RPMI7951 (cell line): ENCODE measurements at places on chromosomes 4 and X. TPM values are rescaled to one million over a fixed set of nuclear protein-coding genes. Genes with fewer than 3 reads are reported as not detected.

Gene P2RY8
- 0.20 TPM in 1 of 2 replicates, not detected in the other for total RNA-seq

Gene PAGE5
- 41.0 and 56.8 TPM in 2 replicates for total RNA-seq

Gene MAGEA2
- total RNA-seq: 28.7 and 30.9 TPM in 2 replicates

Gene MAGEH1
- 39.5 and 39.7 TPM in 2 replicates for total RNA-seq

Gene PLAC1
- 0.12 and 0.59 TPM in 2 replicates for total RNA-seq

Gene NAP1L2
- total RNA-seq: 0.36 and 0.39 TPM in 2 replicates

Gene MAGEB2
- 0.72 and 0.78 TPM in 2 replicates for total RNA-seq

Gene TDO2
- 12.1 and 12.9 TPM in 2 replicates for total RNA-seq

Gene GPM6B
- 1.8 and 2.4 TPM in 2 replicates for total RNA-seq

Gene TBC1D9
- 7.2 and 9.9 TPM in 2 replicates for total RNA-seq

Gene DACH2
- total RNA-seq: not detected in 2 replicates

Gene RBM46
- not detected in 2 replicates for total RNA-seq

Gene CENPVL1
- not detected in 2 replicates for total RNA-seq

Gene ZNF732
- 0.10 TPM in 1 of 2 replicates, not detected in the other for total RNA-seq

Gene GAGE13
- 1.4 and 1.8 TPM in 2 replicates for total RNA-seq

Gene CT45A10
- 0.29 and 0.72 TPM in 2 replicates for total RNA-seq

GRCh38 chrX:110228453-110228852, 89.4 kb downstream of the AMMECR1 start:
- DNase-seq: no peak

GRCh38 chr4:77418333-77418732, 187.3 kb upstream of the CXCL13 start:
- peak; percentile 21 for DNase-seq

DNA sequence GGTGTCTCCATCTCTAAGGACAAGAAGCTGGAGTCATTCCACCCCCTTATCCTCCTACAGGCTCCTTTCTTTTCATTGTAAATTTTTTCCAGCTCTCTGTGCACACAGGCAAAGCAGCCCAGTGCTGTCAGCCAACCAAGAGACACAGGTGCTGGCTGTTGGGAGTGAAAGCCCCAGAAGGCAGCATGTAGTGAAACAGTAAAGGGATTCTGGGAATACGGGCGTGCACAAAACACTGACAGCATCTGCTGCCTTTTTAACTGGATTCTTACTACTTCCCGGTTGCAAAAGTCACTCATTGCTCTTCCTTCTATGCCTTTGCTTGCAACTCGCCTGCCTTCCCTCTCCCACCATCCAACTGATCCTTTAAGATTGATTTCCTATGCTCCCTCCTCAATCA, 208.6 kb upstream of the PRPS2 start:
- DNase-seq: no peak

DNA sequence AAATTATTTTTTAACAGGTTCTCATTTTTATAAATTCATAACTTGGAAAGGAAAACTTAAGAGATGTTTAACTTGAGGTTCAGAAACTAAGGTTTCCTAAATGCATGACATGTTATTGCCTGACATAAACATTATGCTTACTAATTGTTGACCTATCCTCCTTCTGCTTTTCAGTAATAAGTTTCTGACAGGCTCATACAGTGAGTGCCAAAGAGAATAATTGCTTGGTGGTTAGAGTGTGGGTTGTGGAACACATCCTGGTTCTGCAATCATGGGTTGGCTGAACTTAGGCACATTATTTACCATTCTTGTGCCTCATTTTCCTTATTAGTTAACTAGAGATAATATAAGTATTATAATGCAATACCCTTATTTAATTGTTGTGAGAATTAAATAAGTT, 56.5 kb downstream of the BMPR1B start:
- DNase-seq: no peak

- no peak for DNase-seq
Measured at GRCh38 chr4:82611982-82612381, 50.2 kb upstream of the TMEM150C start.

DNA sequence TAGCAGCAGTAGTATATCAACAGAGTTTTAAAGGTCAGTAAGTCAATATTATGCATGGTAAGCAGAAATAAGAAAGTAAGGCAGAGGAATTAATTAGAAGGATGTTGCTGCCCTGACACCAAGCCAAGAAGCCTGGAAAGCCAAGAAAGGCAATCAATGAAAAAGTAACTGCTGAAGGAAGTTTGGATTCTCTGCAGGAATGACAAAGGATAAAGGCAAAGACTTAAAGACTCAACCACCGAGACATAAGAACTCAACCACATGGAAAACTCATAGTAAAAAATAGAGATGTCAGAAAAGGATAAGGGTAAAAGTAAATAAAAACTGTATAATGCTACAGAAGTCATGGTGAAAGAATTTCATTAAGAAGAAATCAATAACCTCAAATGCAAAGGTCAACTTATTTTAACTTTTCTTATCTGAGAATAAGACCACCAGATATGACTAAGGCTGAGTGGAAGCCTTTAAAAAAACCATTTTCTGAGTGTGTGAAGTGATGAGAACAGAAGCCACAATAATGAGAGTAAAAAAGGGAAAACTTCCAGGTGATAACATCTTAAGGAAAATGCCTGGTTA, 55.2 kb downstream of the NEK1 start:
- DNase-seq: peak; percentile 30

DNA sequence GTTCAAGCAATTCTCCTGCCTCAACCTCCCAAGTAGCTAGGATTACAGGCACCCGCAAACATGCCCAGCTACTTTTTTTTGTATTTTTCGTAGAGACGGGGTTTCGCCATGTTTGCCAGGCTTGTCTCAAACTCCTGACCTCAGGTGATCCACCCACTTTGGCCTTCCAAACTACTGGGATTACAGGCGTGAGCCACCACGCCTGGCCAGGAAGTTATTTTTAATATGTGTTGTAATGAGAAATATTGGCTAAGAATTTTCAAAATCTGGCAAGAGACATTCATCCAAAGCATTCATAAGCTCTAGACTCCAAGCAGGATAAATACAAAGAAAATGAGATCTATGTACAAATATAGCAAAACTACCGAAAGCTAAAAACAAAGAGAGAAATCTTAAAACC, 18.0 kb upstream of the METAP1 start:
- DNase-seq: no peak

DNA sequence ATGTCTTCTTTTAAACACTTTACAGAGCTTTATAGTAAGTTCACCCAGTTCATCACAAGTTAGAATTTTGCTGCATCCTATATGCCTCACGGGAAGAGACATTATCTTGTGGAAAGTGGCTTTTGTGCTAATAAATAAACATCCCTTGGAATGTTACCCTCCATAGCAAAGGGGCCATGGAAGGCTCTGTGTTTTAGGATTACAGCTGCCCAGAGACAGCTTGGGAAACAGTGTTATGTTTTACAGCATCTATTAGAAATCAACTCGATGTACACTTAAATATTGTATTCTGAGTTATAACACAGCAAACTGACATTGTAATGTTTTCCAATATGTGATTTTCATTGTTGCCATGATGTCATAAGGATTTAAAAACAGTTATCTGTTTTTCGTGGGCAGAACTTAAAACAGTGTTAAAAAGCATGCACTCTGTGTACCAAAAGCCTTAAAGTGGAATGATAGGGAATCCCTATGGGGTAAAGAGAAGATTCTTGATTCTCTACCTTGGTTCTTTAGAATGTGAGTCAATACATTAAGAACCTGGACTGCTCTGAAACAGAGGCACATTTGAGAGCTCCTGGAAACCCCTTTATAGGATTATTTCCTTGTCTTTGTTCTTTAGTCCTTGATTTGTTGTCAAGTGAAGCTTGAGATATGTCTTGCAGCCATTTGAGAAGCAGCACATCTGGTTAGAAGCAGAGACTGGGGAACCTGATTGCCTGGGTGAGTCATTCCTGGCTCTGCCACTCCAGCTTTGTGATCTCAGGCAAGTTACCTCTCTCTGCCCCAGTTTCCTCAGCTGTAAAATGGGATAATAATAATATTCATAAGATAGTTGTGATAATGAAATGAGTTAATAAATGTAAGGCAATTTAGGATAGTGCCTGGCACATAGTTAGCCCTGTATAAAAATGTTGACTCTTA, 41.6 kb downstream of the ARHGAP10 start:
- peak; percentile 75 for DNase-seq

GRCh38 chr4:129747756-129748155, 651.8 kb downstream of the C4orf33 start:
- DNase-seq: no peak

DNA sequence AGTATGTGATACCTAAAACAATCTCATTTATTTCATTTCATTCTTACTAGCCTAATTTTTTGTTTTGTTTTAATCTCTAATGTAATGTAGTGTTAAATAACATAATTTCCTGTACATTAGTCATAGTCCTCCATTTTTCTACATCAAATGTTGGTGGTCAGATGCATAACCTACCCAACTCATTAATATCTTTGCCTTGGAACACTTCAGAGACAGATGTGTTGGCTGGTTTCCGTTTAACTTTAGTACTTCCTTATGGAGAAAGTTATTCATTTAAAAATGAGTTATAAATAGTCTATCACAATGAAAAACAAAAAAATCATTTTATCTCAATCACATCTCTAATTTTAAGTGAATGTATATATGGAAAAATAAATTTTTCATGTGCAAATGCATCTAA, 190.2 kb downstream of the ANTXR2 start:
- no peak for DNase-seq

GRCh38 chr4:11421116-11421515, 7.6 kb downstream of the HS3ST1 start:
- no peak for DNase-seq

GRCh38 chr4:53854991-53855568, 209.3 kb downstream of the CHIC2 start:
- peak; percentile 62 for DNase-seq

GRCh38 chr4:183636923-183637322, 22.1 kb downstream of the RWDD4 start:
- DNase-seq: no peak

DNA sequence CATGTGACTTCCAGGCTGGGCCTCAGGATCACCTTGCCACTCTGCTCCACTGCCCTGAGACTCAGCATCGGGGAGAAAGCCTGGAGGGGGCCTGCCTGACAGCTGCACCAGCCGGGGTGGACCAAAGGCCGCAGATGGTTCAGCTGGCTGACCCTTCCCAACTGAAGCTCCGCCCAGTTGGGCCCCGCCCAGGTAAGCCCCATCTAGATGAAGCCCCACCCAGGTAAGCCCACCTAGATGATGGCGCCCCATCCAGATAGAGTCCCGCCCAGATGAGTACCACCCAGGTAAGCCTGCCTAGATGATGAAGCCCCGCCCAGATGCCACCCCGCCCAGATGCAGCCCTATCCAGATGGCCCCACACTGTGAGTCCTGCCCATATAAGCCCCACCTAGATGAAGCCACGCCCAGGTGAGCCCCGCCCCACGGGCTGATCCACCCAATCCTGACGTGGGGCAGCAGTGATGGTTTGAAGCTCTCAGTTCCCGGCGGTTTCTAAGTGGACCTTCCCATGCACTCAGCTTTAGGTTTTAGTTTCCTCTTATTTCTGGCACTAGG, 10.0 kb downstream of the ZFYVE28 start:
- no peak for DNase-seq

GRCh38 chr4:186264660-186265059, 1.3 kb upstream of the F11 start:
- no peak for DNase-seq

GRCh38 chr4:77703666-77704065, 98.0 kb downstream of the CXCL13 start:
- no peak for DNase-seq

GRCh38 chr4:101356928-101357327, 9.6 kb upstream of the PPP3CA start:
- DNase-seq: peak; percentile 95

- DNase-seq: no peak
Measured at GRCh38 chr4:47662975-47663374, 174.9 kb downstream of the CORIN start.

DNA sequence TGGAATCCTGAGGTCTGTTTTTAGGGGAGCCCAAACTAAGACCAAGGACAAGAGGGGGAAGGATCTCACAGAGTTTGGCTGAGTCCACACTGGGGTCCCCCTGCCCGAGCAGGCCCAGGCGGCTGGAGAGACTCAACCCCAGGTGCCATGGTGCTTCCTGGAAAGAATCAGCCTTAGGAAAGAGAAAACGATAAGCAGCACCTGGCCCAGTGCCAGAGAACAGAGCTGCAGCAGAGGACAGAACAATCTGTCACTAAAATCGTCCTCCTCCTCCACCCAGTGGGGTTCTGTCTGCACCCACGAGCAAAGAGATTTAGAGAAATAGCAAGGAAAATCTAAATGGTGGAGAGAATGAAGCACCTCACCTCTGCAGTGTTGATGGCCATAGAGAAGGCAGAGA, 470.5 kb downstream of the BCOR start:
- no peak for DNase-seq

- DNase-seq: peak; percentile 69
Measured at GRCh38 chr4:15232366-15233263, 195.2 kb upstream of the C1QTNF7 start.

- DNase-seq: no peak
Measured at GRCh38 chrX:100494646-100495370, 84.7 kb upstream of the PCDH19 start.

DNA sequence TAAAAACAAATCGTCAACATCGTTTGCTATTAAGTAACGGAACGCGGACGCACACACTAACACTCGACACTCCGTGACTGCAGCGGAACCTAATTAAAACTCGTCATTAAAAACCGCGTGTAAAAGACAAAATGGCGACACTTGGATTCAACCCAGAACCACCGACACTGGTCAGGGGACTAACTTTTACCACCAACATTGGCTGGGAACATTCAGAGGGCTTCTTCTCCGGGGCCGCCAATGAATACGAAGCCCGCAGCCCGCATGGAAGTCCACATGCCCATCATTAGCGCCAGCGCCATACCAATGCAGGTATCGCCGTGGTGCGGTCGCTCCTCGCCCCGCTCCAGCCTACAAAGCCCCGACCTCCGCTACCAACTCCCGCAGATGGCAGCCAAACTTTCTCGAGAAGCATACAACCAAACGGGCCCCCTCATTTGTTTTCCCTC, 498 bp downstream of the RBMX start:
- peak; percentile 10 for DNase-seq

- DNase-seq: no peak
Measured at GRCh38 chrX:46687619-46688018, 71.3 kb downstream of the SLC9A7 start.

DNA sequence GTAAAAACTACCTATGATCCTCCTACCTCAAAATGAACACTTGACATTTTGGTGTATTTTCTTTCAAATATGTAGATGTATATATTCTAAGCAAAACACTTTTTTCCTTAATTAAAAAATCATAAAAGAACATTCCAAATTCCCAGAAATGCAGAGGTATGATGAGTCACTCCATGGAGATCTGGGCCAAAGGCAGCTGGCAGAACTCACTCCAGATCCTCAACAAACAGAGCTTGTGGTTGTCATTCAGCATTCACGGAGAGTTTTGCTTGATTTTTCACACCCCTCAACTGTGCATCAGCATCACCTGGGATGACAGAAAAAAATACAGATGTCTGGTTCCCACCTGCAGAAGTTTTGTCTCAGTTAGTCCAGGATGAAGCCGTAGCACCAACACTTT, 144.6 kb downstream of the KIT start:
- no peak for DNase-seq

GRCh38 chr4:15352524-15352923, 75.3 kb upstream of the C1QTNF7 start:
- DNase-seq: peak; percentile 60

GRCh38 chr4:173012608-173013007, 156.0 kb upstream of the GALNT7 start:
- no peak for DNase-seq
